NCI-H345 (cell line): ENCODE measurements at places on chromosomes 7 and 10.

DNA sequence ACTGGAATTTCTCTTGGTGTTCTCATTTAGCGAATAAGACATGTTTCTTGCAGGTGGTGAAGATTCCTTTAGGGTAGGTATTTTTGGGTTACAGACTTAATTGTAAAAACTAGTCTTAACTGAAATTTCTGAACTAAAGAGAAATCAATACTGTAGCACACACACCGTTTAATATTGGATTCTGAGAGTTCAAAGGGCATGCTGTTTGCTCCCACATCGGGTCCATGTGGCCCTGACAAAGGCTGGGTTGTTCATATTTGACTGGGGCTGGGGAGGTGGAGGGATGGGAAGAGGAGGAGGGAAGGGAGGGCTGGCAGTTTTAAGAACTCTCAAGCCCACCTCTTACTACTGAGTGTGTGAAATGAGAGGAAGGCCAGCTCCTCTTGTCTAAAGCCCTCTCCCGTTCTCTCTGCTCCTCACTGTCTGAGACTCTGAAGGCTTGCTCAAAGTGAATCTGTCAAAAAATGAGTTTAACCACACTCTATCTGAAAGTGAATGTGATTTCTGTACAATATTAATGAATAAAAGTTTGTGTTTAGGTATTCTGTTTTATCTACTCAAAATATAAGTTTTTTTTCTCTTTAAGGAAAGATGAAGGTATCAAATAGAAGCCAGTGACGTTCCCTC, 40.0 kb upstream of the RHEB start:
- no peak for DNase-seq

DNA sequence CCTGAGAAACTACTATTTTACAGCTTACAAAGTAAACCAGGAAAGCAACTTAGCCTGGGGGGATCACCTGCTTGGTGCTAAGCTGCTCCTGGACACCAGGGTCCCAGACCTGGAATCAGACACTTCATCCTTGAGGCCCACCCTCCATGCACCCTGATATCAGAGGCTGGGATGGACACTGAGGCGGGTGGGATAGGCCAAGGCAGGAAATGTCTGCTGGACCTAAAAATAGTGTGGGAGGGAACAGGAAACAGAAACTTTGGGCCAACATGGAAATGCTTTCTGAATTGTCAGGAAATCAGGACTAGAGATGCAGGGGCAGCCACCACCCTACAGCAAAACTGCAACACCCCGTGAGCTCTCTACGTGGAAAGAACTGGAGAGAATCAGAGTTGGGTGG, 101.5 kb upstream of the PODXL start:
- no peak for DNase-seq

DNA sequence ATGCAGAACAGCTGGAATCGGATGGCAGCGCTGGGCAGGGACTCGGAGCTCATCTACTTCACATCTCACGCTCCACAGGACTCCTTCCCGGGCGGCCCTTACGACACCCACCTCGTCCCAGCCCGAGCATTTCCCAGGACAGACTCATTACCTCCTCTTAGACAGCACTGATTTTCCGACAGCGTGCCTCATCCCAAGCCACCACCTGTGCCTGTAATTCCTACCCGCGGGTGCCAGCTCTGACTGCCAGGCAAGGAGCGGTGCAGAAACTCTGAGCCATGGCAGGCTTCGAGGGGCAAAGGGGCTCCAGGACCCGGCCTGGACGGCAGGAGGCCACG, 25.6 kb downstream of the GPER1 start:
- no peak for DNase-seq

GRCh38 chr7:72444026-72444776, 32.1 kb upstream of the CALN1 start:
- no peak for DNase-seq

- no peak for DNase-seq
These were observed 7.7 kb downstream of the GRM8 start for GRCh38 chr7:127245002-127245401.

DNA sequence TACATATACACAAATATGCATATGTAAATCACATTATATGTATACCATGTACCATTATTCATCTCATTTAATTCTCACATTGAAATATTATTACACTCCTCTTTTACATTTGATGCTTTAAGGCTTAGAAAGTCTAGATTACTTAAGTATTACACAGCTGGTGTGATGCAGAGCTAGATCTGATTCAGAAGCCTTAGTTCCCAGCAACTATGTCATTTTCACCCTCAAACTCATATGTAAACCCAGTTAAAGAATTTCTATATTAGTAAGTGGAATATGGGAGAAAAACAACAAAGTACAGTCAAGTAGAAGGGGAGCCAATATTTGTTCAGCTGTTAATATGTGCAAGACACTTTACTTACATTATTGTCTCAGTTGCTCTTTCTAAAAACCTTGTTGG, 74.3 kb upstream of the CSTF2T start:
- no peak for DNase-seq

DNA sequence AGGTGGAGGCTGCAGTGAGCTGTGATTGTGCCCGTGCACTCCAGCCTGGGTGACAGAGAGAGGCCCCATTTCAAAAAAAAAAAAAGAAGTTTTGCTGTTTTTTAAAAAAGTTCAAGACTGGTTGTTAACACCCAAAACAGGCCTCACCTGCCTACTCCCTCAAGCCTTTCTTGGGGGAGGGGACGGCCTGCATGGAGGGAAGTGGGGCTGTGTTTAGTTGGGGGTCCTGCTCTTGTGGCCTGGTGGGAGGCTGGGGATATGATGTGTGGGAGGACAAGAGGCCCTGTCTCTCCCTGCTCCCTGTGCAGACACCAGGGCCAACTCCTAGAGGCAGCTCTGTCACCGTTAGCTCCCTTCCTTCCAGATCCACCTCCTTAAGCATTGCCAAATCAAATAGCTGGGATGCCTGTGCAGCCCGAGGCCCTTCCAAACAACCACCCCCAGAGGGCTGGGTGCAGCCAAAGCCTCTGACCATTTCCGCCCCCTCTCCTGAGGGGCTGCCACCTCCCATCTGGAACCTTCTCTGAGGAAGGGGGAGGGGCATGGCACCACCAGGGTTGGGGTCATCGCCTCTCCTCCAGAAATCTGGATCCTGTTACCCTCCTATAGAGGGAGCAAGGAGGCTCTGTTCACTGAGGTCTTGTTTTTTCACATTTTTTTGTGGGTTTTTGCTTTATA, 32.9 kb upstream of the ANKRD2 start:
- DNase-seq: no peak

- DNase-seq: no peak
These were observed 85.7 kb upstream of the NMT2 start for GRCh38 chr10:15253951-15254807.

DNA sequence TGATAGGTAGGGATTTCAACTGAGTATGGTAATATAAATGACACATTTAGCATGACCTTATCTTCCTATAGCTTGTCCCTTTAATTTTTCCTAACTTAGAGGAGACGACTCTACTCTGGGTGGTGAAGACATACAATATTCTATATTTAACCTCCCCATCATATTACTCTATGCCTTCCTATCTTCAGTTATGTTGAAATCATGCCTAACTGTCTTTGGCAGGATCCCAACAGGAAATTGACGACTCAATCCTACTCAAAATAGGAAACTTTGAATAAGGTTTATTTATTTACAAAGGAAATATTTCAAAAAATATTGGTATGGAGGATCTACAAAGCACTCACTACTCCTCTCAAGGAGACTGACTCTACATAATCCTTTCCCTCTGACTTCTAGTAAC, 24.1 kb upstream of the SEMA3A start:
- DNase-seq: no peak

DNA sequence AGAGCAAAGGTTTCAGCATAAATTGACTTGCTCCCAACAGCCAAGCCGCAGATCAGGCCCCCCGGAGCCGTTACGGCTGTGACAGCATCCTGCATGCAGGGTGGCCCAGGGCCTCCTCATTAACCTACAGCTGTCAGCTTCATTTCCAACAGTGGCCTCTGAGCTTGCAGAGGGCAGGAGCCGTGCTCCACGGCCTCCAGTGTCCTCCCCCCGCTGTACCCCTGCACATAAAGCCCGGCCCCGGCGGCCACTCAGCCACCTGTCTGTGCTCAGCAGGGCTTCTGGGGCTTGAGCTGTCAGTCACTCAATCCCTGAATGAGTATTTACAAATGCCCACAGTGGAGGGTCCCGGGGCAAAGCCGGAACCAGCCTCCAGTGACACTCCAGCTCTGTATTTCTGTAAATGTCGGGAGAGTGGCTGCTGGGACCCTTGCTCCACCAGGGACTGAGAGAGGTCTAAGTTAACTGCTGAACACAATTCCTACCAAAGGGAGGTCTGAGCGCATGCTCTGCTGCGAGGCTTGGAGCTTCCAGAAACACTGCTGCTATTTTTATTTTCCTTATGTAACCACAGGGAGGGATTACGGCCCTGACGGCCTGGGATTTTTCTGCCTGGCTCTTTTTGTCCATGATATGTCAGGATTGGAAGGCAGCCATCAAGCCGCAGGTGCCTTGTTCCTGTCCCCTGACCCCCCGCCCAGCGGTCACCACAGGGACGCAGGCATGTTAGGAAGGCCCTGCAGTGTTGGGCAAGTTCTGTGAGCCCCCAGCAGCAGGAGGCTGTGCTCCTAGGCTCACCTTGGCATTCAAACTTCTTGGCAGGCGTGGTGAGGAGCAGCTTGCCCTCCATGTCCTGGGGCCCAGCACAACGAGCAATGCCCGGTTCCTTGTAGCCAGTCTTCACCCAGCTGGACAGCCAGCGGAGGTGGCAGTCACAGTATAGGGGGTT, 165.0 kb downstream of the SLIT1 start:
- DNase-seq: peak; percentile 81

DNA sequence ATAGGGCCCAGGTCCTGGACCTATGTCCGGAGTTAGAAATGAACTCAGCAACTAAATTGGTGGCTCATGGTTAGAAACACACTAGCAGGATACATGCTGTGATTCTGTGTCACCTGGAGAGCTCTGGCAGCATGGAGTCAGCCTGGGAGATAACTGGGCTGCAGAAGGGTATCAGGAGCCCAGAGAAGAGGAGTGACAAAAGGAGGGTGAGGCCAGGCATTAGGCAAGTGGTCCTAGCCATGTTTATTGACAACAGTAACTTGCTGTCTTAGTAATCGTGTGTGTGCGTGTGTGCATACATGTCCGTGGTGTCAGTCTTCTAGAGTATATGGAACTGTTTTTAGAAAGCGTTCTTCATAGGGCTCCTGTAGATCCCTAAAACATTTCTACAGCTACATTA, 157.5 kb upstream of the PHYHIPL start:
- no peak for DNase-seq

- DNase-seq: no peak
These were observed 305.1 kb upstream of the LYZL1 start for GRCh38 chr10:28983799-28984198.

DNA sequence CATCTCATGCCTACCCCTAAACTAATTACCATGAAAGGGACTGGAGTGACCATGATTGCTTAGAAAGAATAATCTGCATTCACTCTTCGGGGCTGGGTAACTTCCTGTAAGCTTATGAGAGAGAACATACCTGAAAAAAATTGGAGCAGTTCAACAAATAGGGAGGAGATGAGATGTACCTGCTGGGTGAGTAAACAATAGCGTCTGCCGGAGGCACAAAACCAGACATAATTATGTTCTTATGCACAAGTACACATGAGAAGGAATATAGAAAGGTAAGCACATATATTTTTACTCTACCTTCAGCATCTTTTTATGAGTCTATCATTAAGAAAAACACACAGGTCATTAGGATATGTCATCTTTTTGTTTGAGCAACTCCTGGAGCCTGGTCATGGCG, 224.6 kb upstream of the FERD3L start:
- DNase-seq: peak; percentile 79

DNA sequence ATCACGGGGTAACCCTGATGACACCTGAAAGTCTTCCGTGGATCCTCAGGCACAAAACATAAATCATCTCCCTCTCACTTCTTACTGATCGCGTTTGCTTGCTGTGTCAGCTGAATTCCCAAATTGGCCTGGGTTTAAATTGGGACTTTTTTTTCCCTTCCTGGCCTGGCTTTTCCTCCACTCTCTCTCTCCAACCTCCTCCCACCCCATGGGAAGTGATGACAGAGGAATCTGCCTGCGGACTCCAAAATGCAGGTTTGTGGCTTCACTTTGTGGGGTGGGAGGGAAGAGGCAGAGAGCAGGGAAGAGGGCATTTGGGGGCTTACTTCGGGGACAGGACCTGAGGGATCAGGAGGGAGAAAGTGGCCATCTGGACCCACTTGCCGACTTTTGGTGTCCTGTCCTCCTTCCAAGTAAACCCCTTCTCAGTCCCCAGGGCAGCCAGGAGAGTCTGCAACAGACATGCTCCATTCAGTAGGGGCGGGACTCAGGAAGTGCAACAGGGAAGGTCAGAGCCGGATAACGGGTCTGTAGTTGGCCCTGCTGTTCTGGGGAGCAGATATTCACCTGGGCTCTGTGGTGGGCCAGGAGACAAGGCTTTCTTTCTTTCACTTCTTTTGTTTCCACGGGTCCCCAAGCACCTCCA, 172.7 kb downstream of the PLXNA4 start:
- DNase-seq: no peak

DNA sequence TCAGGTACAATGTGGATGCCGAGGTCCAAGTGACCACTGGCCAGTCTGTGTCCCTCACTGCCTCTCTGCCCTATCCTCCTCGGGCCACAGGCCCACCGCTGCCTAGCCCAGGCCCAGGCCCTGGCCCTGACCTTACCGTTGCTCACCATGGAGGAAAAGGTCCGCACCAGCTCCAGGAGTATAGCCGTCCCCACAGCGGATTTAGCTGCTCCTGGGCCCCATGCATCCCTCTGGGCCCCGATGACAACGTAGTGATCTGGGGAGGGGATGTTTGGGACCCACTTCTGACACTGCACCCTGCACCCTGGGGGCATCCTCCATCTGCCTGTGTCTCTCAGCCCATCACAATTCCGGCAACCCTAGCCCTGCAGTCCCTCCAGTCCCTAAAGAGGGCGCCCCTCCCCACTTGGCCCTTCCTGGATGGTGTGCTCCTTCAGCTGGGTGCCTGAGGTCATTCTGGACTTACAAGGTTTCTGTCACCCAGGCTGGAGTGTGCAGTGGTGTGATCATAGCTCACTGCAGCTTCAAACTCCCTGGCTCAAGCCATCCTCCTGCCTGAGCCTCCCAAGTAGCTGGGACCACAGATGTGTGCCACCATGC, 12.1 kb downstream of the TFR2 start:
- no peak for DNase-seq

- DNase-seq: peak; percentile 70
These were observed 10.7 kb downstream of the PFKP start for GRCh38 chr10:3077940-3078630.

GRCh38 chr10:102729029-102730026, 14.4 kb upstream of the WBP1L start:
- peak; percentile 22 for DNase-seq

DNA sequence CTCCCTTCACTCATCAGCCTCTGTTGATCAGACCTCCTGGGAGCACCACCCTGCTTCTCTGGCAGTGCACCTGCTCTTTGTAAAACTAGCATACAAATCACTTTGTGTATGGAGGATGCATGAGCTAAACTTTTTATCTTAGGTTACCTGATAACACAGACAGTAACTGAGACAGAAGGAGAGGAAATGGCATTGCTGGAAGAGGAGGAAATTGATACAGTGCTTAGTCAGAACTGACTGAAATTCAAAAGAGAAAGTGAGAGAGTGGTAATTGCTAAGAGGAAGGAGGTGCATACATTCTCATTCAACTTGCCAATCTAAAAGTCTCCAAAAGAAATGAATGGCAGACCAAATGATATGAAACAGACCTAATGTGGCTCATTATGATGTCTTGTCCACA, 1120.7 kb downstream of the GATA3 start:
- no peak for DNase-seq
